ENCODE measurements at places on chromosomes 1 and 21. TPM values are rescaled to one million over a fixed set of nuclear protein-coding genes. Genes with fewer than 3 reads are reported as not detected.

Gene ADAMTS4
- total RNA-seq = 8.2 TPM

Gene ADAMTSL4
- total RNA-seq = 2.9 TPM

Gene SEMA4A
- total RNA-seq = 0.43 TPM

Gene CD52
- total RNA-seq = not detected
